Activated T-helper 9 cell treated with anti-CD3 and anti-CD28 coated beads, Interleukin-2, amount 50 U/mL, for 16 hours (primary cell): ENCODE measurements at places on chromosomes 16 and 17.

DNA sequence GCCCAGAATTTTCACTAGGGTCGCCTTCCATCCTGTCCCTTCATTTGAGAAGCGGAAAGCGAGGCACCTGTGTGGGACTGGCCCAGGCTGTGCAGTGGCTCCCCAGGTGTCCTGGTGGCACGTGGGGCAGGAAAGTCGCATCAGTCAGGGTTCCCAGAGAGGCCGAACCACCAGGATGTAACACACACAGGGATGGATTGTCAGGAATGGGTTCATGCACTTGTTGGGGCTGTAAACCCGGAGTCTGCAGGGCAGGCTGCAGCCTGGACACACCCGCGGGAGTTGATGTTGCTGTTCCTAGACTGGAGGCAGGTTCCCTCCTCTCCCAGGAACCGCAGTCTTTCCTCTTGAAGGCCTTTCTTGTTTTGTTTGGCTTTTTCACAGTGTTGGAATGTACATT, 30.7 kb upstream of the RPTOR start:
- DNase-seq, result no peak

DNA sequence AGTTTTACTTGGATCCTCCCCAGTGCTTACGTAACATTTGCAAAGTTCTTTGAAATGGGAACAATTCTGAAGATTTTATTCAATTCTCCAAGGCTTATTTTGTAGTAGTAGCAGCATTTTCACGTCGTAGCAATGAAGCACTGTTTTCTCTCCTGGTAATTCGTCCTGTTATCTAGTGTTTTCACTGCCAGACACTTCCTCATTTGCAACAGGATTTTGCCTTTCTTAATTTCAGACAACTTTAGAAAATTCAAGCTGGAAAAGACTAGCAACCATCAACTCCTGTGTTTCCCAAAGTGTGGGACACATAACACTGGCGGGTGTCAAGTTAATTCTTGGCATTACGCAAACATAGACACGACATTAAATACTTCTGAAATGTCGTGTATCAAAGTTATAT, 131.6 kb downstream of the CHD9NB start:
- DNase-seq, result no peak

DNA sequence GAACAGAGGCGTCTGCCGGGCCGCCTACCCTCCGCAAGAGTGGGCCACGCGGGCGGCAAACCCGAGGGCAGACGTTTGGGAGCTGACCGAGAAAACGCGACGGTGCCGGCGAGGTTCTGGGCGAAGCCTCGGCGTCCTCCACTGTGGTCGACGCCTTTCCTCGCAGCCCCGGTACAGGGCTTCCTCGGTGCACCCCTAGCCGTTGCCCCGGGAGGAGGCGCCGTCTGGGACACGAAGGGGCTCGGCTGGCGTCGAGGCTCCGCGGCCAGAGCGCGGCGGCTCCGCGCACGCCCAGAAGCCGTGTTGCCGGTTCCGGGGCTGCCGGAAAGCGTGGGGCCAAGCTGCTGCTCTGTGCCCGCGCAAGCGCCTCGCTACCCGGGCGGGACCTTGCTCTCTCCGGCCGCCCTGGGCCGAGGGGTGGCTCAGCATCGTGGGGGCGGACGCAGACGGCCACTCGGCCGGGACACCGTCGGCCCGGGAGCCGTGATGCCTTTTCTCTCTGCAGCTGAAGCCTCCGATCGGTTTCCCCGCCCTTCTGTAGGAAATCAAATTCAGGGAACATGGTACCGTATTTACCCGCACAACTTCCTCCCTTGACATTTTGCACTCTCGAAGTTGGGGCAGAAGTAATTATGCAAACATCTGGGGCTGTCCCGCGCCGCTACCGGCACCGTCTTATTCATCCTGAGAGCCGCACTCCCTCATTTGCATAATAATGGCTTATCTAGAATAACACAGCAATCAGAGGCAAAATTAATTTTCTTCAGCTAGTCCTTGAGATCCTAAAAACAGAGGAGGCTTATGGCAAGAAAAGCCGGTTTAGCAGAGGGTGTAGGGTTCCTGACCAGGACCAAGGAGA, 7.3 kb upstream of the CBX8 start:
- DNase-seq, result peak; percentile 60

GRCh38 chr16:54720259-54720658, 210.4 kb upstream of the IRX5 start:
- DNase-seq, result no peak

- no peak for DNase-seq
Measured at GRCh38 chr16:23629516-23629915, 11.6 kb downstream of the PALB2 start.

DNA sequence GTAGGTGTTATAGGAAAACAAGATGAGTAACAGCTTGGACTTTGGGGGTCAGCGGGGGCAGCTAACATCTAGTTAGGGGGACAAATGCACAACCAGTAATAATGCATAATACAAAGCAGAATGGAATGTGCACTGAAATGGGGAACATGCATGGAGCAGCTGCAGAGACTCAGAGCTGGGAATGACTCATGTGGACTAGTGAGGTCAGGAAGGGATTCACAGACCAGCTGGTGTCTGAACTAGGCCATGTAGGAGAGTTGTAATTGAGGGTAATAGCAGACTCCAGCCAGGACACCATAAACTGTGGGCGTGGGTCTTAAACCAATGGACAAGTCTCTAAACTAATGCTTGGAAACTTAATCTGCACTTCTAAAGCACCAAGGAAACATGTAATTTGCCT, 176.8 kb upstream of the ASIC2 start:
- DNase-seq, result no peak

- DNase-seq, result no peak
Measured at GRCh38 chr17:37261286-37261685, 114.5 kb upstream of the C17orf78 start.

- DNase-seq, result no peak
Measured at GRCh38 chr17:33459078-33459940, 166.2 kb upstream of the ASIC2 start.

DNA sequence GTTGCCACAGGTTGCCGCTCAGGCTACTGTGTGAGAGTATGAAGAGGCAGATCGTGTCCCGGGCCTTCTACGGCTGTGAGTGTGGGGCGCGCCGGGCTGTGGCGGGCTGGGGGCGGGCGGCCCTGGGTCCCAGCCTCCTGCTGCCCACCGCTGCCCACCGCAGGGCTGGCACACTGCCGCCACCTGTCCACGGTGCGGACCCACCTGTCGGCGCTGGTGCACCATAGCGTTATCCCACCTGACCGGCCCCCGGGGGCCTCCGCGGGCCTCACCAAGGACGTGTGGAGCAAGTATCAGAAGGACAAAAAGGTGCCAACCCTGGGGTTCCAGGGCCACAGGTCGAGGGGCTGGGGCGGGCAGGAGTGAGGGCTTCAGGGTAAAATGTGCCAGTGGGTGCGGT, 28.7 kb downstream of the MNT start:
- no peak for DNase-seq

DNA sequence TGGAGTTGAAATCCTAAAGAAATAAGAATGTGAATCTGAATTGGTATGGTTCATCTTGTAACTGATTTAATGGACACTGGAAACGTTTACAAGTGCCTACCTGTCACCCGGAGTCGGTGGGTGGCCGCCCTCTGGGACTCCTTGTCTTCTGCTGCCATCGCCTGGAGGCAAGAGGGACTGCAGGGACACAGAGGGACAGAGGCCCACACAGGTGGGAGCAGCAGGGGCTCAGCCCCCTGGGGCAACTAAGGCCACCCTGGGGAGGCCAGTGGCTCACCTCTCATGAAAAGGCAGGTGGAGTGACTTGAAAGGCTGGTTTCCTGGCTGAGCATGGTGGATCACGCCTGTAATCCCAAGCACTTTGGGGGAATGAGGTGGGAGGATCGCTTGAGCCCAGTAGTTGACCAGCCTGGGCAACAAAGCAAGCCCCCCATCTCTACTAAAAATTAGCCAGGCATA, 23.2 kb downstream of the TMEM92 start:
- DNase-seq, result peak; percentile 64

DNA sequence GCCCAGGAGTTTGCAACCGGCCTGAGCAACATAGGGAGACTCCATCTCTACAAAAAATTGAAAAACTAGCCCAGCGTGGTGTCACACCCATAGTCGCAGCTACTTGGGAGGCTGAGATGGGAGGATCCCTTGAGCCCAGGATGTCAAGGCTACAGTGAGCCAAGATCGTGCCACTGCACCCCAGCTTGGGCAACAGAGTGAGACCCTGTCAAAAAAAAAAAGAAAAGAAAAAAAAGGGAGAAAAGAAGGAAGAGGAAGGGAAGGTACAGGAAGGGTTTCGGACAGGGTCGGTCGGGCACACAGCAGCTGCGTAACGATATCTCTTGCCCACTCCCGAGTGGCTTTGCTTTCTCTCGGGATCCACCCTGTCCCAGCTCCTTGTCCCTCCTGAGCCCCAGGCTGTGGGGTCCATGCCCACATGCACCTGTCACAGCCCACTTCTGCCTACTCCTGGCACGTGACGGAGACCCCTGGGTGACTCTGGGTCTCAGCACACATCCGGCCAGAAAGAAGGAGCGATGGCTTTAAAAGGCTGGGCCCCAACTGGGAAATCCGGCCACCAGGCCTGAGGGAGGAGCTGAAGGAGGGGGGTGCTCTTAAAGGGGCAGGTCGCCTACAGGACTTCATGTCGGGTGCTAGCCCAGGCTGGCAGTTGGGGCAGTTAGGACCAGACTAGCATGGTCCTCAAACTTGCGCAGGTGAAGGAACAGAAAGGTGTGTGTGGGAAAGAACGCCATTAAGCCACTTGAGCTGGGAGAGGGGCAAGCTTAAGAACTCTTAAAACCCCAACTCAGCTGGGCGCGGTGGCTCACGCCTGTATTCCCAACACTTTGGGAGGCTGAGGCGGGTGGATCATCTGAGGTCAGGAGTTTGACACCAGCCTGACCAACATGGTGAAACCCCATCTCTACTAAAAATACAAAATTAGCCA, at the start of gene GHDC:
TSS of gene GHDC (minus strand) at position 526 of the 931 bp plus-strand sequence. CDS start 913 bp downstream, outside the sequence.
- DNase-seq, result peak; percentile 65

DNA sequence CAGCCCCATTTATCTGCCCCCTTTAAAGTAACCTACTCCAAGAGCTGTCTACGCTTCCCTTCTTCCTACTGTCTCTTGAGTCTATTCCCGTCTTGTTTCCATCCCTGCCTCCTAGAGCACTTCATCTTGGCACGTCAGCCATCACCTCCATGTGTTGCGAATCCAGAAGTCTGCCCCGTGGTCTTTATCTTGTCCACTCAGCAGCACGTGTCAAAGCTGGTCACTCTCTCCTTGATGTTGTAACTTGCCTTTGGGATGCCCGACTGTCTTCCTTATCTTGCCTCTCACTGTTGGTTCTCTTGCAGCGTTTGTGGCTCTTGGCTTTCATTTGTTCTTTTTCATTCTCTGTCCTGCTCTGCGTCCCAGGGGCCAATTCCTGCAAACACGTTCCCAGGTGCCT, 99.4 kb downstream of the PLCG2 start:
- DNase-seq, result no peak

DNA sequence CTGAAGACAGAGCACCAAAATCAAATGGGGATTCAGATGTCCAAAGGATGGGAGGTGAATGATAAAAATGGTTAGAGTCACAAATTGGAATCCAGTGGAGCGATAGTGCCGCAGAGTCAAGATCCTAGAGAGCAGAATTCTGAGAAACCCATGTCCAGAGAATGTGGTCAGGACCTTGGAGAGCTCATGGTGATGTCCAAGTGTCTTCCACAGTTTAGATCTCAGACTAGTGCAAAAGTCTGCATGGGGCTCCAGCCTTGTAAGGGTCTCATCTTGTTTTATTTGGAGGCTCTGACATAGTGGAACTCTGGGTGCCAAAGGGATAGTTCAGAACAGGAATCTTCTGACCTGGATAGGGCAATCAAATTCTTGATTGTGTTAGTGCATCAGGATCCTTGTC, 245.9 kb upstream of the HSBP1 start:
- no peak for DNase-seq

- no peak for DNase-seq
Measured at GRCh38 chr16:21620592-21620991, 21.2 kb downstream of the METTL9 start.

DNA sequence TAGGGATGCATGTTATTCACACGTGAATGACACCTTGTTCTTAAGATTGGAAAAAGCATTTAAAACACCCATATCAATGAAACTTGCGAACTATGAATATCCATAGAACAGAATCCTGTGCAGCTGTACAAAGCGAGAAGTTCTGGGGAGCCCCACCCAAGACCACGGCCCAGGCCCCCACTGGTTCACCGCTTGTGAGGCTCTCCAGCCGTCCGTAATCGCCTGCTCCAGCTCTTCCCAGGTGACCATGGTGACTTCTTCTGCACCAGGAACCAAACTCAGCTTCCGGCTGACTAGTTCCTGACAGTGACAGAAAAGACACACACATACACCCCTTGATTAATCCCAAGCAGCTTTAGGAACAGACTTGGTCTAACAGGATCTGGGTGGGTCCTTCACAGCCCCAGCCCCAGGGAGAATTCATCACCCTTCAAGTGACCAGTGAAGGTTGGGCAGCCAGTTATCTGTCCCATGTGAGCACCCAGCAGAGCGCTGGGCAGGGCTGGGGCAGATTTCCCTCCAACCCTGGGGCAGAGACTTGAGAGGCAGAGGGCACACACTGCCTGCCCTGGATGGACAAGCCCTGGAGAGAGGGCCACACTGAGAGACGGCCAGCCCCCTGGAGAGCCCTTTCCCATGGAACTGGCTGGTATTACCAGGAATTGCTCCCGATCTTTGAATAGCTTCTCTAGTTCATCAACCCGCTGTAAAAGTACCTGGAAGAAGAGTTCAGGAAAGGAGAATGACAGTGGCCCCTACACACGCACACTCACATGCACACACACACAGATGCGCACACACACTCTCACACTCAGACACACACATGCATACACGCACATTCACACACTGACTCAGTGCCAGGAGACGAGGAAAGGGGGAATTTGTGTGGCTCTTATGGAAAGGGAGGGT, 3.6 kb downstream of the QRICH2 start:
- no peak for DNase-seq

DNA sequence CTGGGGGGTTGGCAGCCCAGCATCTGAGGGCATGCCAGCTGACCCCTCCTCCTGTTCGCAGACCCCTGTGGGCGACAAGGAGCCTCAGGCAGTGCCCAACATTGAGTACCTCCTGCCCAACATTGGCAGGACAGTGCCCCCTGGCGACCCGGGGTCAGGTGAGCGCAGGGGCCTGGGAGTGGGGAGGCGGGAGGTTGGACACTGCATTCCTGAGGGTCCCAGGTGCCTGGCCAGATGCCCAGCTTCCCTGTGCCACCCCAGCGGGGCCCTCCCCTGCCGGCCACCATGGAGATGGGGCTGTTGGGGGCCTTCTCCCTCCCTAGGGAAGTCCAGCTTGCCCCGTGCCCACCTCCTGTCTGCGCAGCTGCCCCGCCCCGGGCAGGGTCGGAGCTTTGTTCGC, 70.1 kb downstream of the ARHGAP23 start:
- no peak for DNase-seq

- no peak for DNase-seq
Measured at GRCh38 chr16:81715358-81716196, 63.5 kb upstream of the PLCG2 start.

- DNase-seq, result no peak
Measured at GRCh38 chr16:5852151-5852550, 754.6 kb upstream of the EEF2KMT start.

GRCh38 chr16:78155791-78156345, 56.4 kb downstream of the WWOX start:
- no peak for DNase-seq

GRCh38 chr16:8972843-8973586, 9.3 kb upstream of the USP7 start:
- DNase-seq, result no peak
